Osteoblast (primary cell): ENCODE measurements at places on chromosomes 2 and 18. TPM values are rescaled to one million over a fixed set of nuclear protein-coding genes. Genes with fewer than 3 reads are reported as not detected.

PTCD3 gene
- 55.0 and 61.6 TPM in 2 replicates for total RNA-seq

PUS10 gene
- total RNA-seq = 5.6 and 5.8 TPM in 2 replicates

SH2D6 gene
- under 0.01 TPM in 1 of 2 replicates, not detected in the other for total RNA-seq

SERPINB11 gene
- total RNA-seq = not detected in 2 replicates

- DNase-seq = peak; percentile 88
Observed at GRCh38 chr2:111121028-111121827, 514 bp downstream of the BCL2L11 start.

GRCh38 chr2:149731079-149731478 lies 143.5 kb upstream of the MMADHC start:
- DNase-seq = no peak

- DNase-seq = peak; percentile 93
Observed at GRCh38 chr18:11752116-11752911, 63.2 kb downstream of the GNAL start.

GRCh38 chr2:183665425-183665824 lies 541.2 kb downstream of the NUP35 start:
- no peak for DNase-seq

DNA sequence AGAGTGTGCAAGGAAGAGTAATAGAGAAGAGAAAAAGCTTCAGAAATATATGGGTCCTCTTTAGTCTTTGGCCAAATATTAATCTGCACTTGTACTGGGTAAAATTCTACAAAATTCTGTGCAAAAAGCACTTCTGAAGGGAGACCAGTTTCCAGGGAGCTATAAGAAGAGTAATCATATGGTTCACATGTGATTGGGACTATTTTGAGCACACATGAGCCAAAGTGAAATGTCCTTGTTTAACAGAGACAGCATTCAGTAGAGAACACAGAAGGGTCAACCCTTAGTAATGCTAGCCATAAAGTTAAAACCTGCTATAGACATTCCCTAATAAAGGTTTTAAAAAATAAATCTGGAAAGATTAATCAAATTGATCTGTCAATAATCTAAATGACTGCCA lies 49.3 kb upstream of the ACVR1C start:
- DNase-seq = no peak

DNA sequence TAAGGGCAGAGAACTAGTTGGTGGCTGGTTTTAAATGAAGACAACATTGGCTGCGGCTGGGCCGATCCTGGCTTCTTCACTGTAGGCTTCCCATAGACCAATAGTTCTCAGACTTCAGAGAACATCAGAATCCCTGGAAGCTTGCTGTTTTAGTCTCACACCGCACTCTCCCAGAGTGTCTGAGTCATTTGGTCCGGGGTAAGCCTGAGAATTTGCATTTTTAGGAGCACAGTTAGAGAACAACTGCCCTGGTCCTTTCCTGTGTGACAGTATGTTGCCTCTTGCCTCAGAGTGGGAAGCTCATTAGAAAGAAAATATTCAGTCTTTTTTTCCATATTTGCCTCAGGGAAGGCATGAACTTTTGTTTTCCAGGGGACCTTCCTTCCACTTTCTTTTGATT lies 137.1 kb upstream of the GAREM1 start:
- DNase-seq = no peak

DNA sequence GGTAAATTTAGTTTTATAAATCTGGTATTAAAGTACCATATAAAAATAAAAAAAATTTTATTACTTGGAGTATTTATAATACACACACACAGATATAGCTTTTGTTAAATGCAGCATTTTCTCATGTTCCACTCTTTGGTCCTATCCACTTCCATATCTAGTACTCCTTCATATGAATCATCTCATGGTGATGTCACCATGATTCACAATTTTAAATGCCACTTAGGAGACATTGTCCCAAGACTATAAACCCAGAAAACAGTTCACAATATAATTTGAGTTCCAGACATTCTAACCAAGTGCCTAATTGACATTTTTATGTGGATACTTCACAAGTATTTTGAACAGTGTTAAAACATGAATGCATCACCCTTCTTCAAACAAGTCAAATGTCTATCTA lies 1398.3 kb downstream of the DSC3 start:
- DNase-seq = no peak

DNA sequence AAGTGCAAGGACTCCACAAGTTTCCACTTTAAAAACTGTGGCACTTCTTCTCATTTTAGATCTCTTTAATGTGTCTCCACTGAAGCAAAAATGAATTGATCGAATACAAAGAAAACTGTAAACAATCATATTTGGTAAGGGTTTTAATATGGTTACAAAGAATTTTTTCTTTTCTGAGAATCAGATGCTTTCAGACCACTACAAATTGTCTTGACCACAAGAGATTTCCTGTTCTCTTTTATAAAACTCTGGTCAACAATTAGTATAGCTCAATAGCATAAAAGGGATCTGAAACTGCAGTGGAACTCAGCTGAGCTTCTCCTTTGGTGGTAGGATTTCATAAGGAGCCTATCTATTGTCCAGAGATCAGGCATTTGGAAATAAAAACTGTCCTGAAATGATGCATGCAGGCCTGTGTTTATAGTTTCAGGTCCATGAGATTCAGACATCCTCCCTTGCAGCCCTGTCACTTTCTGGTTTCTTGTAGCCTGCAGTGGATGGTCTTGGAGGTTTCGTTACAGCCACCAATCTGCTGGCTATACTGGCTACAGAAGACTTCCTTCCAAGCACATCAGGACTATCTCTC lies 120.0 kb downstream of the DOCK10 start:
- no peak for DNase-seq

DNA sequence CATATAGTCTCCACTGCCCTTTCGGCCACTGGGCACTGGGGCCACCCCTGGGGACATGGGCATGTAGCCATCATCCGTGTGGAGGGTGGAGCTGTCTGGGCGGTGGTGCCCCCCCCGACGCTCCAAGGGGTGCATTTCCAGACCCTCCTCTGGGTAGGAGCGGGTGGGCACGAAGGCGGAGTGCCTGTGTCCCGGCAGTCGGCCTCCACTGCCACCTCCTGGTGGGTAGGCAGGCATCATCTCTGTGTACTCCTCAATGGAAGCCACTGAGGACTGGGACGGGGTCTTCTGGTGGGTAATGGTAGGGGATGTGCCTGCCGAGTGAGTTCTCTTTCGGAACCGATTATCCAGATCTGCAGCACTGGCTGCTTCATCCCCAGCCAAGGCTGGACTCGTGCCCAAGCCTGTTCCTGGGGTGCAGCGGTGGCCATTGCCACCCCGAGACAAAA lies 2.8 kb downstream of the IRS1 start:
- DNase-seq = peak; percentile 97
